ENCODE measurements at places on chromosomes 5 and 9. TPM values are rescaled to one million over a fixed set of nuclear protein-coding genes. Genes with fewer than 3 reads are reported as not detected.

Gene PPIC
- polyA plus RNA-seq = 47.3 TPM

Gene SLCO6A1
- not detected for polyA plus RNA-seq

Gene PCDHB10
- 1.00 TPM for polyA plus RNA-seq

Gene PTPRD
- polyA plus RNA-seq = 1.3 TPM

Gene CNTLN
- polyA plus RNA-seq = 2.0 TPM

Gene OMD
- 11.7 TPM for polyA plus RNA-seq

Gene SLC2A6
- 3.7 TPM for polyA plus RNA-seq

Gene PTGS1
- polyA plus RNA-seq = 4.5 TPM

Gene PCDHGA12
- polyA plus RNA-seq = 2.7 TPM

Gene CENPP
- polyA plus RNA-seq = 2.0 TPM

Gene B4GALT7
- polyA plus RNA-seq = 24.1 TPM

Gene ANKDD1B
- 0.11 TPM for polyA plus RNA-seq

Gene ADGRV1
- 0.05 TPM for polyA plus RNA-seq

GRCh38 chr5:104702212-104702611 is 1139.6 kb upstream of the NUDT12 start:
- no peak for DNase-seq

- no peak for DNase-seq
Observed at GRCh38 chr5:142819825-142820224, 49.6 kb downstream of the ARHGAP26 start.

GRCh38 chr5:57069115-57069835 is 104.6 kb upstream of the GPBP1 start:
- no peak for DNase-seq

DNA sequence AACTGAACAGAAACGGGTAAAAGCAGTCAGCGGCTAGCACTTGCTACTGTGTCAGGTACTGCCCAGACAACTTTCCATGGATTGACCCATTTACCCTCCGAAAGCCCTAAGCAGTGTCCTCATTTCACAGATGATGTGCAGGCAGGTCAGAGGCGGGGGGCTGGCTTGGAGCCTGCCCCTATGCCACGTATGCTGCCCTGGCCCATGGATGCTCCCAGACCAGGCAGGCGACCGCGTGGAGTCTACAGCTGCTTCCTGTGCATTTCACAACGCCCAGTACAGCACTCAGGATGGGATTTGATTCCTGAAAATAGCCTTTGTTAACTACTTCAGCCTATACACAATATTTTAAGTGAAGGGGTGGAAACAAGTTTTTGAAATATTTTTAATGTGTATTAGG is 202.9 kb downstream of the NXNL2 start:
- DNase-seq = no peak

- DNase-seq = no peak
Observed at GRCh38 chr5:170297589-170298462, at the start of gene LCP2. TSS of gene LCP2 (minus strand) at chr5:170297777. CDS start at chr5:170297611, 166 bp downstream.

GRCh38 chr9:134369416-134370212 is 43.4 kb downstream of the RXRA start:
- no peak for DNase-seq

DNA sequence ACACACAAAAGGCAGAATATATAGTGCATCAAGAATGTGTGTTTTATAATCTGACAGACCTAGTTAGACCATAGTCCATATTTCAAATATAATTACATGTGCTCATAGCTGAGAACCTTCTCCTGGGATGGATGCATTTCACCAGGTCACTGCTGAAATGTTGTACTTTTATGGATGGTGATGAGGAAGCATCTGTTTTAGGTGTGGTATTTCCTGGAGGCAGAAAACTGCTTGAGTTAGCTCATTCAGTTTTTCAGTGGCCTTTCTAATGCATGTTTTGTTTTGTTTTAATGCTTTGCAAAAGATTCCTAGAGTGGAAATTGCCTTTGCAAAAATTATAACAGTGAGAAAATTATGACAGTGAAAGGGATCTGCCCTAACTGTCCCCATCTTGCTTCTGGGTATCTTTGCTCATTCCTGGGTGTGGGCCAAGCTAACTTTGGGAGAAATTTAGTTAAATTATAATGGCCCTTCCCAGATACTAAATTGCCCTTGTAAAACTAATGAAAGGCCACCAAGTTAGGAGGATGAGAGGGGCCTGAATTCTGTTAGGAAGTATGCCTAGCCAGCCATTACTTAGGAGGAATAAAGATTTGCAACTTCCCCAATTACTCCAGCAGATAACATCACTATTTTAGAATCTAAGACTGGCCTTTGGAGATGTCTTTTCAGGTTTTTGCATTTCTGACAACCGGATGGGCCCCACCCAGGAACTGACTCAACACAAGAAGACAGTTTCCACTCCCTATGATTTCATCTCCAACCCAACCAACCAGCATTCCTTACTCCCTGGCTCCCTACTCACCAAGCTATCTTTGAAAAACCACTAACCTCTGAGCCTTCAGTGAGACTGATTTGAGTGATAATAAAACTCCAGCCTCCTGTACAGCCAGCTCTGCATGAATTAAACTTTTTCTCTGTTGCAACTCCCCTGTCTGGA is 7.0 kb upstream of the IL12B start:
- no peak for DNase-seq

GRCh38 chr9:16693616-16694015 is 176.9 kb downstream of the BNC2 start:
- no peak for DNase-seq

- no peak for DNase-seq
Observed at GRCh38 chr5:146291421-146292074, 47.1 kb upstream of the POU4F3 start.

GRCh38 chr5:2700876-2701275 is 50.6 kb downstream of the IRX2 start:
- DNase-seq = no peak

- DNase-seq = no peak
Observed at GRCh38 chr9:116264361-116264760, 110.8 kb downstream of the PAPPA start.

GRCh38 chr5:378301-378891 is 56.9 kb downstream of the AHRR start:
- no peak for DNase-seq
